ENCODE measurements at places on chromosomes 6 and 20.

GRCh38 chr20:16260911-16261310 lies 312.3 kb downstream of the KIF16B start:
- DNase-seq = no peak

DNA sequence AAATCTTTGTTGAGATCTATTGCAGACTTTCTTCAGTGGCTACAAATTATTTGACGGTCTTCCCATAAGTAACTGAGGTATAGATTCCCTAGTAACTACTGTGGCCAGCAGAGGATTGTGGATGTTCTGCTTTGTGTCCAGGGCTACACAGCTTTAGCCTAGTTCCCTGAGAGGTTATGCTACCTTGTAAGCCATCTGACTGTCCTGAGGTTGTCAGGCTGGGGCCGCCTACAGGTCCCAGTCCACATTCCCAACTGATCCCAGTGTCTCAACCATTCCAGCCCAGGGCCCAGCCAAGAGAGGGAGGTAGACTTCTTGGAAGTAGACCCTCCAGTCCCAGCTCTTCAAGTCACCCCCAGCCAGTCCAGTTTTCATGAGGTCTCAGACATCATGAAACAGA lies 57.7 kb downstream of the BANF2 start:
- no peak for DNase-seq

- DNase-seq = no peak
These were observed 37.4 kb upstream of the SNX9 start for GRCh38 chr6:157785636-157786035.

DNA sequence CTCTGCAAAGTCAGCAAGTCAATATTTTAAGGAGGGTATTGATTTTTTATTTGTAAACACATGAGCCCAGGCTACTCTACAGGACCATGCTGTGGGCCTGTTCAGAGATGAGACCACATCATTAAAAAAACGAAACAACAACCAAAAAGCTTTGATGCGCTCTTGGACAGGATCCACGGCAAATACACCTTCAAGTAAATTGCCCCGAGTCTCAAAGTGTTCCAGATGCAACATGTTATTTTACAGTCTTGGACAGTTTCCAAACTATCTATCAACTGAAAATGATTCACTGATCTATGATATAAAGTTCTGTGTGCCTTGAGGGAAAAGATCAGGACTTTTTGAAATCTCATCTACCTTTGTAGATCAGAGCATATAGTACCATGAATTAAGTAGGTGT lies 25.8 kb upstream of the CARMIL1 start:
- no peak for DNase-seq

DNA sequence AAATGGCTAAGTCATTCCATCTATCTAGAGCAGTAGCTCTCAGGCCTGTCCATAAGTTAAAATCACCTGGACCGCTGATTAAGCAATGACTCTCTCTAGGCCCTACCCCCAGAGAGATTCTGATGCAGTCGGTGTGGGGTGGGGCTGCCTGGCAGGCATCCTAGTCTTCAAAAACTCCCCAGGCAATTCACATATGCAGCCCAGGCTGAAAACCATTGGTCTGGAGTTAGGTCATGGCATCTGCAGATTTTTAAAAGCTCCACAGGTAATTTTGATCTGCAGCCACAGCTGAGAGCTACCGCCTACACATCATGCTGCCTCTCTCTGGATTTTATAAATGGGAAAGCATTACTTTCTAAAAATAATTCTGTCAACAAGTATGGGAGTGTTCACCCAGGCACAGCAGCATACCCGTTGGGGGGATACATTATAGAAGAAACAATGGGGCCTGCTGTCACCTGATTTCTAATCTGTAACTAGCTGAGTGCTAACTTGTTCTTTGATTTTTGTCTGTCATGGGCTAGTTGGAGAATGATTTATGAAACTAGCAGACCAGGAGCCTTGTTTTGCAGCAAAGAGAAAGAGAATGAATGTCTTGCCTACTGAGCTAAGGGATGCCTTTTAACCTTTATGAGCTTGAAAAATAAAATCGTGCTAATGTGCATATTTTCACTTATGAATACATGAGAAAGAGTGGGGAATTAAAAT lies 44.1 kb upstream of the ATXN1 start:
- DNase-seq = no peak

- DNase-seq = no peak
These were observed 217.1 kb downstream of the PRL start for GRCh38 chr6:22079783-22080182.

DNA sequence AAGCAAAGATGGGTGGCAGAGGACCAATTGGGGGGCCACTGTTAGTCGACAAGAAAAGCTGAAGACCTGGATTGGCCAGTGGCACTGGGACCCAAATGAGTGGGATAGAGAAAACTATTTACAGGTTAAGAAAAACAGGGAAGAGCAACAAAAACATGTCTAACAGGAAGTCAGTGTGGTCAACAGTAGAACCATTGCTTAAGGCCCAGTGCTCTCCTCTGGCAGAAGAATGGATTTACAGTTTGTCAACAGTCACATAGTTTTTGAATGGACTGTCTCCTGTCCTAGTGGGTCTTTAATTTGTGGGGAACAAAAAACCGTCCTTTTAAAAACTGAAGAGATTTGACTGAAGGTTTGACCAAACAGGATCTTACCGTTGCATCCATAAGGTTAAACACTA lies 12.1 kb upstream of the WTAP start:
- no peak for DNase-seq

DNA sequence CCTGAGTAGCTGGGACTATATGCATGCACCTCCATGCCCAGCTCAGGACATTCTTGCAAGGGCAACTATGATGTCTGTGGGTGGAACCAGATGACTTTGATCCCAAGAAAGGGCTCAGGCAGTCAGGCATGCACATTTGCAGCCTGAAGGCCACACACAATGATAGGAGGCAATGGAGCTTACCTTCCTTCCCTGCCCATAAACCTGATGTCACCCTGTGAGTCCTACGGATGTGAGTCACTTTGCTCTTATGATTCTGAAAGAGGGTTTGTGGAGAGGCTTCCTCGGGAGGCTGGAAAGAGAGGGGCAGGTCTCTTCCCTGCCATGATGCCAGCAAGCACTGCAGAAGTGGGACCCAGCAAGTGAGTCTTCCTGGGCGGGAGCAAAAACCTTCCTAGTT lies 202.4 kb downstream of the LY86 start:
- no peak for DNase-seq

GRCh38 chr6:7439228-7439627 lies 49.6 kb downstream of the RIOK1 start:
- no peak for DNase-seq

- DNase-seq = no peak
These were observed 96.8 kb upstream of the NHSL1 start for GRCh38 chr6:138596126-138596525.

DNA sequence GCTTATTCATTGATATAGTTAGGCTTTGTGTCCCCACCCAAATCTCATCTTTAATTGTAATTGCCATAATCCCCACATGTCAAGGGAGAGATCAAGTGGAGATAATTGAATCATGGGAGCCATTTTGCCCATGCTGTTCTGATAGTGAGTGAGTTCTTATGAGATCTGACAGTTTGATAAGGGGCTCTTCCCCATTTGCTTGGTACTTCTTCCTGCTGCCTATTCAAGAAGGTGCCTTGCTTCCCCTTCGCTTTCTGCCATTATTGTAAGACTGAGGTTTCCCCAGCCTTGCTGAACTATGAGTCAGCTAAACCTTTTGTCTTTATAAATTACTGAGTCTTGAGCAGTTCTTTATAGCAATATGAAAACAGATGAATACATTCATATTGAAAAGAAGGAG lies 45.6 kb downstream of the CENPW start:
- DNase-seq = no peak

DNA sequence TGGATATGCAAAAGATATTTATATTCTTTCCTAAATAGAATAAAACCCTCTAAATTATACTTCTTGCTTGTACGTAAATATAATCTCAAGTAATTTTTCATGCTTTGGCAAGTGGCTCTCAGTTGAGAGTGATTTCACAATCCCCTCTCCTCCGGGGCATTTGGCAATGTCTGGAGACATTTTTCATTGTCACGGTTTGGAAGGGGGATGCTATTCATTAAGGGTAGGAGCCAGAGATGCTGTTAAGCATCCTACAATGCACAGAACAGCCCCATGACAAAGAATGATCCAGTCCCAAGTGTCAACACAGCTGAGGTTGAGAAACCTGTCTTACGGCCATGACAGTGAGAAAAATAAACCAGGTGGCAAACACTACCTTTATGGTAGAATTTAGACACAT lies 75.7 kb downstream of the AGPAT4 start:
- DNase-seq = no peak
